Cerebellar nuclear complex (tissue), 1 donor: ENCODE measurements at places on chromosomes 2 and 18.

DNA sequence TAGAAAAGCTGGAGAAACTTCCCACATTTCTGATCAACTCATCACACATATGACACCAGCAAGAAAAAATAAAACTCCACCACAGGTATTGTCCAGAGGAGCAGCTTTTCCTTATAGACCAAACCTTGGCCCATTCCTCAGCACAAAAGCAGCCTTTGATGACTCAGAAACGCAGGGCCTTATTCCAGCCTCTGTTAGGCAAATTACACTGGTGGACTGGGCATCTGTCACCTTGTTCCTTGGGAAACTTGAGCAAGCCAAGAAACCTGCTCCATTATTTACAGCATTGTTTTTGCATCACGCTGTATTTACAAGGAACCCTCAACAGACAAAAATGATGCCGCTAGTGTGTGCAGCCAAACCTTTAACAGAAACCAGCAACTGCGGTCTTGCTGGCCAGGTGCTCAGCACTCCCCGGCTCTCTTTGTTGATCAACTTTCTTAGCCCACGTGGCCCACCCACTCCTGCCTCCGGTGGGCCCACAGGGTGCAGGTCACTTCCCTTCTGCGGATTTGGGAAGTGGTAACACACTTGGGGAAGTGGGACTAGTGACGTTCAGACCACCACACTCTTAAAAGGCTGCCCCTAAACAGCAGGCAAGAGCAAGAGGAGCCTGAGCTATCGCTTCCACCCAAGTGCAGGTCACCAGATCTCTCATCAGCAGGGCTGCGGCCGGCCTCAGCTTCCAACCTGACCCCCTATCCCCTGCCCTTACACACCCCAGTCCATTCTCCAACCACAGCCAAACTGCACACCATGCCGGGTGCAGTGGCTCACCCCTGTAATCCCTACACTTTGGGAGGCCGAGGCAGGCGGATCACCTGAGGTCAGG, 1.5 kb downstream of the AP1S3 start:
- no peak for DNase-seq

DNA sequence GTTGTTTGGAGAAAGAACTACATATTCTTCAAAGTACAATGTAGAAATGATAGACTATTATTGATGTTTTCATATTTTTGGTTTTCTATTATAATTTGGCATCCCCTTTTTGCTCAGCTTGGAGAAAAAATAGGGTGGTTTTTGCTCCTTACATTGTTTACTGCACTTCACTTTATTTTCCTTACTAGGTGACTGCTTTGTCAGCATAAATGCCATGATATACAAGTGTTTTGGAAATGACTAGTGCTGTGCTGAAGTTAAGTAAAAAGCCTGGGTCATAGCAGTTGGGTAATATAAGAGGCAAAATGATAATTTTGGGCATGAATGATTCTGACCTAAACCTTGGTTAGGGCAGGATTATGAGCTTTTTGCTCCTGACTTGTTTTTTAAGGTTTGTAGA, 250.9 kb downstream of the KCNS3 start:
- DNase-seq = no peak

GRCh38 chr18:13493079-13493478, 233.3 kb downstream of the FAM210A start:
- DNase-seq = no peak

DNA sequence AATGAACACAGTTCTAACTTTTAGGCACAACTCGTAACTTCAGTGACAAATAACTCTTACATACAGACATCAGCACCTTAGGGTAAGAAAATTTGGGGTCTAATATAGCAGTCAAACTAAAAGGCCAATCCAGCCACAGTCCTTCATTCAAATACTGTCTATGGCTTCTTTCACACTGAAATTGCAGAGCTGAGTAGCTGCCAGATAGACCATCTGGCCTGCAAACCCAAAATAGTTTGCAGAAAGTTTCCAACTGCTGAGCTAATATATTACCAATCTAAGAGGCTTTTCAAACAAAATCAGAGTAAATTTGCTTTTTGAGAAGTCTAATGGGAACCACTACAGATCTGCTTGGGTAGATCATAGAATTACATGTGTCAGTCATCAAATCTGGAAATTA, 183.4 kb downstream of the GALR1 start:
- no peak for DNase-seq

DNA sequence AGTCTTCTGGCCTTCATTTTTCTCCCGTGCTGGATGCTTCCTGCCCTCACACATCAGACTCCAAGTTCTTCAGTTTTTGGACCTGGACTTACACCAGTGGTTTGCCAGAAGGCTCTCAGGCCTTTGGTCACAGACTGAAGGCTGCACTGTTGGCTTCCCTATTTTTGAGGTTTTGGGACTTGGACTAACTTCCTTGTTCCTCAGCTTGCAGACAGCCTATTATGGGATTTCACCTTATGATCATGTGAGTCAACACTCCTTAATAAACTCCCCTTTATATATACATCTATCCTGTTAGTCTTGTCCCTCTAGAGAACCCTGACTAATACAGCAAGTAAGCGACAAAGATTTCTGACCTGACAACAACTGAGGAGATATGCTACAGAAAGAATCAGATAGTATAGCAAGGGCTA, 7.2 kb downstream of the CDC42EP3 start:
- DNase-seq = no peak

DNA sequence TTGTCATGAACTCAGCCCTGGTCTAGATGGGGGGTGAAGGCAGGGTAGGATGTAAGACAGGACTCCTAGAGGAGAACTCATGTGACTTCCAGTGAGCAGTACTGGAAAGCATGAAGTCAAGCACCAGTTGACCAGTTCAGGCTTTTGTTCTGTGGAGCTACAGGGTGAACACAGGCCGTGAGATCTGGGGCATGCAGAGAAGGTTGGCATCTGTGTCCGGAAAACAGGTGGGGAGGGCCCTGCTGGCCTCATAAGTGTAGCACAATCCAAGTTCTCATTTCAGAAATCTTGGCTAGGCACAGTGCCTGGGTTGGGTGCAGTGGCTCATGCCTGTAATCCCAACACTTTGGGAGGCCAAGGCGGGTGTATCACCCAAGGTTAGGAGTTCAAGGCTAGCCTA, 50.9 kb upstream of the SPATS2L start:
- no peak for DNase-seq

GRCh38 chr2:2031101-2031500, 286.8 kb upstream of the PXDN start:
- no peak for DNase-seq

DNA sequence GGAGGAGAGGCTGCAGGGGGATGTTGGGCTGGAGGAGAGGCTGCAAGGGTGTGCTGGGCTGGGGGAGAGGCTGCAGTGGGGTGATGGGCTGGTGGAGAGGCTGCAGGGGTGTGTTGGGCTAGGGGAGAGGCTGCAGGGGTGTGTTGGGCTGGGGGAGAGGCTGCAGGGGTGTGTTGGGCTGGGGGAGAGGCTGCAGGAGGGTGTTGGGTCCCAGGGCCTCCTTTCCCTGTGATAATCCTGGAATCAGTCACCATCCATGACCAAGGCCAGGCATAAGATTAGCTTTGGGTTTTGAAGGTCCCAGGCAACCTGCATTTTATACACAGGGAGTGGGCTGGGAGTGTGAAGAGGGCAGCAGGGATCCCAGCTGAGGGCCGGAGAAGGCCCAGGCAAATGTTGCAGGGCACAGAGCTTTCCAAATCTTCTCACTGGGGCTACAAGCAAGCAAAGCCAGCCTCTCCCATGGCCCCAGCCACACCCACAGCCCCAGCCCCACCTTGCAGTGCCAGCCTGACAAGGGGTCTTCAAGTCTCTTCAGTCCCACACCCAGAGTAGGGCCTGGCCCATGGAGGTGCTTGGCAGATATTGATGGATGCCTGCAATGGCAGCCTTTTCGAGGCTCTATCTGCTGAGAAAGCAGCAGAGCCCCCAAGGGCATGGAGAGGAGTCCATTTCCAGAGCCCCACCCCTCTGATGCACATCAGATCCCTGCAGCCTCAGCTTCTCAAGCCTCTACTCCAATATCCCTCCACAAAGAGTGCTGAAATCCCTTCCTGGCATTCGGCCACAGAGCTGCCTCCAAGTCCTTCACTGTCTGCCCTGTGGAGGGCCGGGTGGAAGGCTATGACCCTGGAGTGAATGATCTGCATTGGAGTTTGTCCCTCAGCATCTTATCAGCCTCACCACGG, 50.3 kb upstream of the GLI2 start:
- DNase-seq = no peak

- DNase-seq = no peak
Measured at GRCh38 chr2:213157242-213157641, 5.8 kb upstream of the IKZF2 start.
